ENCODE measurements at places on chromosomes 11 and 22.

DNA sequence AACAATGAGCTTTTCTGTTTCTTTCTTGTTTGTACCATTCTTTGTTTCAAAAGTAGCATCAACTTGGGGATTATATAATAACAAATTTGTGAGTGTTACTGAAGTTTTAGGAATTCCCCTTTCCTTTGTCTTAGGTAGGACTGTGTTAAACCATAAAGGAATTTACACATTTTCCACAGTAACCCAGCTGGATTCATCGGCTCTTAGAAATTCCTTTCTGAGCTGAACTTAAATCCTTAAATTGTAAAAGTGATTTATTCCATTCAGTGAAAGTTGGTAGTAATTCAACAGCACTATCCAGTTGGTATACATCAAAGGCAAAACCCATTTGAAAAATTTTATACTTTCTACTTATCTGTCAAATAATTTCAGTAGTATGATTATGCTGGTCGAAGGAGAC is 11.8 kb downstream of the EMSY start:
- DNase-seq = no peak

DNA sequence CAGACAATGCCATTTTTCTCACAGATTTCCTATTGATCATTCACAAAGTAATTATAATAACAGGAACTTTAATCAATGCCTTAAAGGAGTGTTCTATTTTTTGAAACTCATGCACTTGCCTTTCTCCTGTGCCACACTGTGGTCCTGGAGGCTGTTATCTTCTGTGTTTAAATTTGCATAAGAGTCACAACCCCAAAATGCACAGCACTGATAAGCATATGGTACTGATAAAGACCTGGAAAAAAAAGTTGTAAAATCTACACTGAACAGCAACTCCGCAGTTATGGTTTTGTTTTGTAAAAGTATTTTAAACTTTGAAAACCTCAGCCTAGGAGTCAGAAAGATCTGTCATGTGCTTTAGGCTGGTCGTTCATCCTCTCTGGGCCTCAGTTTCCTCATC is 9.1 kb upstream of the CCDC34 start:
- no peak for DNase-seq

- no peak for DNase-seq
Measured at GRCh38 chr11:133384731-133385130, 147.6 kb downstream of the OPCML start.

GRCh38 chr11:39144351-39145130 is 2314.9 kb downstream of the LRRC4C start:
- DNase-seq = no peak

DNA sequence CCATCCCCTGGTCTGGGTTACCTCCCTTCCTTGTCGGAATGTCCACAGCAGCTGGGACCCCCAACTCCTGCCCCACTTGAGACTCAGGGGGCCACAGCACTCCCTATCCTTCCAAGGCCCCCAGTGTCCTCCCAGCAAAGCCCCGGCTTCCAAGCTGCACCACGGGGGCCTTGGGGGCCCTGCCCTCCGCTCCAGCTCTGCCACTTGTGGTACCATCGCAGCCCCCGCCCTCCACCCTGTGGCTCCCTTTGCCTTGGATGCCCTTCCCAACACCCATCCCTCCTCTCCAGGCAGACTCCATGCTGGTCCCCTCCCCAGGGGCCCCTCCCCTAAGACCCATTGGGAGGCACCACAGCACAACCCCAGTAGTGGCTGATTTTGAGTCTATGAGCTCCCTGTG is 17.3 kb downstream of the TMEM258 start:
- DNase-seq = no peak

GRCh38 chr11:128804481-128804880 is 62.6 kb downstream of the KCNJ1 start:
- DNase-seq = no peak

DNA sequence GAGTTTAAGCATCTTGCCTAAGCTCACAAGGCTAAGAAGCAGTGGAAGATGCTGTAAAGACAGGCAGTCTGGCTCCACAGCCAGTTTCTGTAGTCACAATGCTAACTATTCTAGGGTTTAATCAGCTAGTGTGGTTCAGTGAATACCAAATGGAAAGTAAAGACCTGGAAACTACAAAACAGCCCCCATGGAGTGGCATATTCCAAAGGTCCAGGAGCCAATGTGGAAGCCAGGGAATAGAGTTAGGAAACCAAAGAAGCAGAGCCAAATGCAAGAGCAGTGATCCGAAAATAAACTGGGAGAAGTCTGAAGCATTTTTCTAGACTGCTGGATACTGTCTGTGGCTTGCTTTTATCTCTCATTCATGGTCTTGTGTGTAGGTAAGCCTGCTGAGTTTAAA is 731.2 kb upstream of the ANO5 start:
- no peak for DNase-seq

All from HuH-7.5 (cell line).